Activated CD8-positive, alpha-beta T cell treated with anti-CD3 and anti-CD28 coated beads, Interleukin-2, amount 10 ng/mL, durations not matched to agents 7 days and 5 days (primary cell): ENCODE measurements at places on chromosomes 2 and 18.
A peak's percentile ranks its signal among the peaks of the same experiment; 100 is the strongest.

DNA sequence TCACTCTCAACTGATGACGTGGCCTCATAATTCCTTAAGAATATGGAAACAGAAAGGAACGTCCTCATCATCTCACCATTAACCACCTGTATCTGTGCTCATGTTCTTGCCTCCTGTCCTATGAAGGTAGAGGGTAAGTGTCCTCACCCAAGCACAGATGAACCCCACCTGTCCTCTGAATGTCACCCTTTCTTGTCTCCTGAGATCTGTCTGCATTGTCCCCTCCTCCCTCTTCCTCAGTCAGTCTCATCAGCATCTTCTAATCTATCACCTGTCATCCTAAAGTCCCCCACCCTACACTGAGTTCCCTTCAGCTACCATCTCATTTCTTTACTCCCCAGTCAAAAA lies 39.4 kb upstream of the LPIN2 start:
- H3K27me3 ChIP-seq, result no peaks in the 10 kb centered on the region
- H3K36me3 ChIP-seq, result peaks cover 10% of the 10 kb centered on the region
- no peak overlapping the region for H3K4me3 ChIP-seq

GRCh38 chr2:234245945-234246344 lies 195.4 kb downstream of the SPP2 start:
- H3K36me3 ChIP-seq, result no peaks in the 10 kb centered on the region
- H3K27ac ChIP-seq, result no peak overlapping the region

DNA sequence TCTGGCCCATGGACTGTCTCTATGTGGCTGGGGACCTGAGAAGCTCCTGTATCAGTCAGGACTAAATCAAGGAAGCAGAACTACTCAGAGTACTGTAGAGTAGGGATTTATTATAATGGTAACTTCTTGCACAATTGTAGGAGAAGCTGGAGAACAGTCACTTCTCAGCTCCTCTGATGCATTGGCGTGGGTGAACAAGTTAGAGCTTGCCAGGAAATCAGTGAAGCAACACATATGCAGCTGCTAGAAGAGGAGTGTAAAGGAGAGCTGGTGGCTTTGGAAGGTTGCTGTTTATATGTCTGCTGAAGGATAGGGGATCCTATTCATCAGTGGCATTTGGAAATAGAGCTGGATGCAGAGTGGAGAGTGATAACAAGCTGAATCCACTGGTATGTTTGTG lies 215.5 kb upstream of the CWC22 start:
- H3K27me3 ChIP-seq, result no peaks in the 10 kb centered on the region
- no peak overlapping the region for H3K27ac ChIP-seq
- H3K4me3 ChIP-seq, result no peak overlapping the region
- no peak for DNase-seq
- H3K36me3 ChIP-seq, result no peaks in the 10 kb centered on the region

DNA sequence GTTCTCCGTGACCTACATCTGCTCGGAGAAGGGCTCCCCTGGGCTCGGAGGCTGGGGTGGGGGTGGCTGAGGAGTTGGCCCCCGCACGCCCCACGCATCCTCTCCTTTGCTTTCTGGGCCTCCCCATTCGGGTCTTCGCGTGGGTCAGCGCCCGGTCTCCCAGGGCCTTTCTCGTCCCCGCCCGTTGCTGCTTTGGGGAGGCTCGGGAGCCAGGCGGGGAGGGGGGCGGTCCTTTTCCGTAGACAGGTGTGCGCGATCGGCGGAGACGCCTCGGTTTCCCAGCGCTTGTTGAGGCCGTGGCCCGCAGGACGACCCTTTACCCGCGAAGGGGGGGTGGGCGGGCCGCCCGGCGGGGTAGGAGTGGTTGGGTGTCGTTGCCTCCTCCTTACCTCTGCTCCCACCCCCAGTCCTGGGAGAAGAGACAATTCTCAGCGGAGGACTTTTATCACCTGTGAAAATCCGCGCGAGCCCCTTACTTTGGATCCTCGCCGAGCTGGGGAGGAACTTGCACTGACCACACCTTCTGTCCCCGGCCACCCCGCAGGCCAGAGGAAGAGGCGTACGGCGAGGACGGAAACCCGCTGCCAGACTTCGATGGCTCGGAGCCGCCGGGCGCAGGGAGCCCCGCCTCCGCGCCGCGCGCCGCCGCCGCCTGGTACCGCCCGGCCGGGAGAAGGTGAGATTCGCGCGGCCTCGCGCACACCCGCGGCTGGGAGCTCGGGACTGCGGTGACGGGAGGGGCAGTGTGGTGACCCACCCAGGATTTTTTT lies 2.6 kb downstream of the ADCYAP1 start:
- H3K4me3 ChIP-seq, result peak overlapping the region; percentile 61
- H3K27me3 ChIP-seq, result peaks cover 73% of the 10 kb centered on the region
- no peak for DNase-seq
- H3K27ac ChIP-seq, result no peak overlapping the region
- H3K36me3 ChIP-seq, result peaks cover 2% of the 10 kb centered on the region

DNA sequence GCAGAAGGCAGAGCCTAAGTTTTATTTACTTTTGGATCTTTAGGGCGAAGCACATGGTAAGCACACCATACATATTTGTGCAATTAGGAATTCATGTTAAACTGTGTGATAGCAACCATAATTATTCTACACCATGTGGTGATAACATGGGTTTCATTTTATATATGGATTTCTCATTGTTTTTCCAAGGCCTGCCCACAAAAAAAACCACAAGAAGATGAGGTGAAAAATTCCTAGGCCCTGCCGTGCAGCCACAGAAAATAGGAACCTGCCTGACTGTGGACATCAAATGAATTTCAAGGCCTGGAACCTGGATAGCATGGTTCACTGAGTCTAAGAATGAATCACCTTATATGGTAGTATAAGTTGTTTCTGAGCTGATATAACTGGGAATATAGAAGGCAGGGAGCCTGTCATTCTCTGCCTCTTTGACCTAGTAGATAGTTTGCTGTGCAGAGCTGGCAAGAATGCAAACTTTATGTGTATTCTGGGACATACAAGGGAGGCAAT lies 22.4 kb upstream of the SSB start:
- peaks cover 4% of the 10 kb centered on the region for H3K4me1 ChIP-seq
- H3K27me3 ChIP-seq, result peaks cover 3% of the 10 kb centered on the region
- no peak for DNase-seq
- H3K27ac ChIP-seq, result no peak overlapping the region

GRCh38 chr2:37468170-37468569 lies 123.7 kb downstream of the QPCT start:
- no peak overlapping the region for H3K27ac ChIP-seq
- H3K36me3 ChIP-seq, result peaks cover 2% of the 10 kb centered on the region
- H3K4me3 ChIP-seq, result no peak overlapping the region
- H3K27me3 ChIP-seq, result peaks cover 7% of the 10 kb centered on the region
- H3K4me1 ChIP-seq, result peaks cover 2% of the 10 kb centered on the region

DNA sequence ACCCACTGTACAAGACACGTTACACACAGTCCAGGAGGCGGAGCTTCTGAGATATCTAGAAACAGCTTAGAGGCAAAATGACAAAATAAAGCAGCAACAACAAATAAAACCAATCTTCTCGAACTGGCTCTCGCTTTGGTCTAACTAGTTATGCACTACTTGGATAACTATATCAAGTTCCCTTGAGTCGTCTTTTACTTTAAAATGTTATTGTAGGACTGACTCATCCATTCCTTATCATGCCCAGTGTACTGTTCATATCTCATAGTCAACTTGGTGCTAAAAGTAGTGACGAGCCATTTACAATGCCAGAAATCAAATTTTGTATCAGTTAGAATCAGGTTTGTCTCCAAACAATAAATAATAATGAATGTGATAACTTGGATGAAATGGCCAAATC lies 102.5 kb upstream of the SLC35G4 start:
- no peak overlapping the region for H3K27ac ChIP-seq
- peaks cover 8% of the 10 kb centered on the region for H3K27me3 ChIP-seq
- H3K36me3 ChIP-seq, result no peaks in the 10 kb centered on the region
- peaks cover 6% of the 10 kb centered on the region for H3K4me1 ChIP-seq
- DNase-seq, result no peak

- no peaks in the 10 kb centered on the region for H3K4me1 ChIP-seq
- no peaks in the 10 kb centered on the region for H3K36me3 ChIP-seq
- H3K27ac ChIP-seq, result no peak overlapping the region
- no peak overlapping the region for H3K4me3 ChIP-seq
- peaks cover 12% of the 10 kb centered on the region for H3K27me3 ChIP-seq
- DNase-seq, result no peak
Measured at GRCh38 chr2:201798252-201798913, 8.0 kb upstream of the CDK15 start.

GRCh38 chr2:97742381-97742847 lies 29.0 kb downstream of the ZAP70 start:
- peak overlapping the region; percentile 97 for H3K27ac ChIP-seq
- H3K27me3 ChIP-seq, result no peaks in the 10 kb centered on the region
- peak overlapping the region; percentile 48 for H3K4me3 ChIP-seq
- peaks cover 68% of the 10 kb centered on the region for H3K36me3 ChIP-seq
- DNase-seq, result peak; percentile 50
- H3K4me1 ChIP-seq, result peaks cover 79% of the 10 kb centered on the region

DNA sequence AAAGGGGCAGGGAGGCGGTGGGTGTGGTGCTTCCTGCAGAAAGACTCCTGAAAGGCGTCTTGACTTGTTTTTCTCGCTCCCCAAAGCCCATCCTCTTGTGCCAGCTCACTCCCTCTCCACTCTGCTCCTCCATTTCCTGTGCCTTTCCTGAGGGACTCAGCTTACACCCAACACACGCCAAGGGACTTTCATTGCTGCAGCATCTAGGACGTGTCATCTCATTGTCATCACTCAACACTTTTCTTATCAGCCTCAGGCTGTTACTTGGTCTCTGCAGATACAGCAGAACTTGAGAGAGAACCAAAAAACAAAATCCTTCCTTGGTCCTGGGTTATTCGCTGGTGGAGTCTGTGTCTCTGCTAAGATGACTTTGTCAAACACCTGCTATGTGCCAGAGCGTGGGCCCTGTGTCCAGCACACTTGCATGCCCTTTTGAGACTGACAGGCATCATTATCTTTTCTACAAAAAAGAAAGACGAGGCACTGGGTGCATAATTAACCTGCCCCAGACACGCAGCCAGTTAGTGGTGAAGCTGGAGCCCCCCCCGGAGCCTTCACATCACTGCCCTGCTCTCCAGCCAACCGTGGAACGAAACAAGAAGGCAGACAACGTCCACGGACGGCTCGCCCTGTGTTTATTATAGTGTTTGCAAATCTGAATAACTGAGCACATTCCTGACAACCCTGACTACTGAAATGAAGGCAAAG lies 261.7 kb upstream of the HDAC4 start:
- peaks cover 5% of the 10 kb centered on the region for H3K27me3 ChIP-seq
- no peaks in the 10 kb centered on the region for H3K4me1 ChIP-seq
- no peak overlapping the region for H3K4me3 ChIP-seq
- DNase-seq, result no peak
- no peaks in the 10 kb centered on the region for H3K36me3 ChIP-seq
- H3K27ac ChIP-seq, result no peak overlapping the region

DNA sequence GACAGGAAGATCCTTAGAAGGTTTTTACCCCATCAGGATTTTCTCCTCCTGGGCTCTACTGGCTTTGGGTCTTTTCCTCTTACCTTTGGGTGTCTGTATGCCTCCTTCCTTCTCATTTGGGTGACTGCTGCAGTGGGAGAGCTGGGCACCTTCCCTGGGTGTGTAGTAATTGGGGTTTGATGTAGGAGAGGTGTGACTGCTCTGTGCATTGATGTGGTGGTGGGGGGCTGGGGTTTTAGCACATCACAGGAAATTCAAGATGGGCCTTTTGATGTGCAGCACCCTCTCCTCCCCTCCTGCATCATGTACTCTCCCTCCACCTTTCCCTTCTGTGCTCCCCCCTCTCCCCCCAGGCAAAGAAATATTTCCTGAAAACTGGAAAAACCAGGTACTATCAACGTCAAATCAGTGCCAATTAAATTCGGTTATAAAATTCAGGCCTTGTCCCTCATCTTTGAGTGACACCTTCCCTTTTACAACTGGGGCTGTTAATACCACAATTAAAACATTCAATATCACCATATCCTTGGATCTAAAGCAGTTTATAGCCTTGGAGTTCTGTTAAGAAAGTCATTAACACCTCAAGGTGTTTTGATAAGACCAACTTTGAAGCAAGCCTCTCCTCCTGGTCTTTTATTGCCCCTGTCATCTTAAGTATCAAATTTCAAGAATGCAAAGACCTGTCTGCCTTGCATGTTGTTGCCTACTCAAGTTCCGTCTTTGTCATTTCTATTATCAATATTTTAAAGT lies 23.3 kb downstream of the EDAR start:
- H3K4me1 ChIP-seq, result peaks cover 38% of the 10 kb centered on the region
- H3K27ac ChIP-seq, result no peak overlapping the region
- no peaks in the 10 kb centered on the region for H3K36me3 ChIP-seq
- no peak overlapping the region for H3K4me3 ChIP-seq

DNA sequence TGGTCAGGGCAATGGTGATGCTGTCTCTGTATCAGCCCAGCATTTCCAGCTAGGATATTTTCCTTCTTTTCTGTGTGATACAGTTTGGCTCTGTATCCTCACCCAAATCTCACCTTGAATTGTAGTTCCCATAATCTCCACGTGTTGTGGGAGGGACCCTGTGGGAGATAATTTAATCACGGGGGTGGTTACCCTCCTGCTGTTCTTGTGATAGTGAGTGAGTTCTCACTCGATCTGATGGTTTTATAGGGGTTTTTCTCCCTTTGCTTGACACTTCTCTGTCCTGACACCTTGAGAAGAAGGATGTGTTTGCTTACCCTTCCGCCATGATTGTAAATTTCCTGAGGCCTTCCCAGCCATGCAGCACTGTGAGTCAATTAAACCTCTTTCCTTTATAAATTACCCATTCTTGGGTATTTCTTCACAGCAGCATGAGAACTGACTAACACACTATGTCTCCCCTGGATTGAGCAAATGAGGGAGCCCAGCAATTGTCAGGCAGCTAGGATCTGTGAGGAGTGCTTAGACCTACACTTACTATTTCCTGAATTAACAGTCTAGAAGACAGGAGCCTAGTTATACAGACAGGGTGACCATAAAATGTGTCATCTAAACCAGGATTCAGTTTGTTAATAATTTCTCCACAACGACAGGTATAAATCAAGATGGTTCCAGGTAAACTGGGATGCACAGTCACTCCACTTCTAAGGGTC lies 6.0 kb downstream of the SCN2A start:
- H3K4me1 ChIP-seq, result no peaks in the 10 kb centered on the region
- H3K4me3 ChIP-seq, result no peak overlapping the region
- no peak overlapping the region for H3K27ac ChIP-seq
- H3K27me3 ChIP-seq, result peaks cover 2% of the 10 kb centered on the region

DNA sequence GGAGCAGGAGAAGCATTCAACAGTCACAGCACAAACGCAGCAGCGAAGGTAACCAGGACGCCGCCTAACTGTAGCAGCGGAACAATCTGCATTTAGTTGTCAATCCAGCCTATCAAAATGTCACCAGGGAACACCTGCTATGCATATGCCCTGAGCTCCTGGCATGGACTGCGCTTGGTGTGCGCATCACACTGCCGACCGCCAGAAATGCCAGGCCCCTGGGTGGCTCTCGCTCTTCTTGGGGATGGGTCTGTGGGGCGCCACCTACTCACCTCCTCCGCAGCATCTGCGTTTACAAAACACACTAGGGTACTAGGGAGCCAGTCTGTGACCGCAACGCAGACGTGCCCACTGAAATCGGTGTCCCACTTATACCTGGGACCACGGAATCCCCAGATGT lies 31.7 kb downstream of the ZNF516 start:
- H3K27me3 ChIP-seq, result no peaks in the 10 kb centered on the region
- no peak for DNase-seq
- H3K36me3 ChIP-seq, result no peaks in the 10 kb centered on the region
- no peak overlapping the region for H3K27ac ChIP-seq
- peaks cover 15% of the 10 kb centered on the region for H3K4me1 ChIP-seq
- H3K4me3 ChIP-seq, result no peak overlapping the region
